ENCODE measurements at places on chromosomes 13 and 19.

GRCh38 chr13:79485014-79485811, 4.3 kb downstream of the NDFIP2 start:
- no peak for DNase-seq

DNA sequence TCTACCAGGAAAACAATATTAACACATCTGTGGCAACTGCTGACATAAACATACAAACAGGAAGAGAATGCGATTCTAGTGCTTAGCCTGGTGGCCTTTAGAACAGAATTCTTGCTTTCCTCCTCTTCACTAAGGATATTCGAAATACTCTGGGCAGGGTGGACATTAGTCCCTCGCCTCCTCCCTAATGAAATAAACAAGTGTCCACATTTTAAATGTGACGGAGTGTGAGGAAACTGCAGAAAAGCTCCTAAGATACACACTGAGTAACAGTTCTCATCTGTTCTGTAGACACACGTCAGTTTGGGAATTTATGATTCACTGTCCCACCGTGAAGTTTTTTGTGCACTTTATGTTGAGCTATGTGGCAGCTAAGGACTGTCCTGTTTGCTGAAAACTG, 639 bp downstream of the STARD13 start:
- no peak for DNase-seq

GRCh38 chr19:28998974-28999373, 214.0 kb downstream of the UQCRFS1 start:
- DNase-seq = no peak

GRCh38 chr13:59478908-59479307, 684.8 kb downstream of the DIAPH3 start:
- no peak for DNase-seq

GRCh38 chr13:105638426-105638825, 897.0 kb downstream of the EFNB2 start:
- DNase-seq = no peak
